GM23248 (cell line): ENCODE measurements at places on chromosomes 1 and 21.

GRCh38 chr1:117794073-117794472 lies 135.3 kb downstream of the GDAP2 start:
- DNase-seq: peak; percentile 70

DNA sequence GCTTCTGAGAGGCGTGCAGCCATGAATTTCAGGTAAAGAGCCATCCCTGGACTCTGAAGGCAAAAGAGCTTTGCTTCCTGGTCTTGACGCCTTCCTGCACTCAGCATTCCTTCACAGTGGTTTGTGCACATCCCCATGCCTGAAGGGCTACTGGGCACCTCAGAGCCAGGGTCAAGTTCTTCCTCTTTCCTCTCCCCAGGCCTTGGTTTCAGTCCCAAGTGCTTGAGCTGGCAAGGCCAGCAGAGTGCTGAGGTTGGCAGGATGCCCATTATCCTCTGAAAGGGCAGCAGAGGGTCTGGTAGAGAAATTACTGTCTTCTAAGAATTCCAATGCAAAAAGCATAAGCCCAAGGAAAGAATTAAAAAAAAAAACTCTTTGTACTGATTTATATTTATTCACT lies 1064.9 kb downstream of the TTLL7 start:
- no peak for DNase-seq

DNA sequence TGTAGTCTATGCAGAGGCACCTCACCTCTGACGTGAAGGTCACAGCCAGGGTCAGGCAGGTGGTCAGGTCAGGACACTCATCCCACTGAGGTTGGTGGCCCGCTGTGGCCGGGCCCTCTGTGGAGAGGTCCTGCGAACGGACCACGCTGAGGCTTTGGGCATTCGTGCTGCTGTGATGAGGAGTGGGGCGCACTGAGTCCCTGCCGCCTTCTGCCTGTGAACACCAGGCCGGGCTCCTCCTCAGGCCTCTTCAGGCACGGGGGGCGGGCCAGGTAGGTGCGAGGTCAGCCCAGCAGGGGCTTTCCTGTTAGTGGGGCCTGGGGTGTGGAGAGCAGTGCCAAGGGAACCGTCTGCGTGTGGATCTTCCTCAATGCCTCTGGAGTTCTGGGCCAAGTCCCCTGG lies 39.0 kb downstream of the COQ8A start:
- DNase-seq: no peak

GRCh38 chr1:38083541-38083940 lies 36.9 kb upstream of the POU3F1 start:
- no peak for DNase-seq

DNA sequence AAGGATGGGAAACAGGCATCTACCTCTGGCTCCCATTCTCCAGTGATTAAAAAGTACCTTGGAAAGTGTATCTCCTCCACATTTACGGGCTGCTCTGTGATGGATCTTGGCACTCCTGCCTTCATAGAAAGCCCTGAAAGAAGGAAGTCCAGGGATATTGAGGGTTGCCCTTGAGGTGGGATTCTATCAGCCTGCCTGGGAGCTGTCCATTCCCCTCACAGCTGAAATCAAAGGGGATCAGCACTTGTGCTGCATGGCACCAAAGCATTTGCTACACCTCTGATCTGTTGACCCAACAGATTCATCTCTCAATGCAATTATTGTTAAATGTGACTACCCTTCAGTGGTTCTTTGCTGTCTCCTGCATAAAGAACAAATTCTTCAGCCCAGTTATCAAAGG lies 442.0 kb upstream of the RUNX1 start:
- DNase-seq: no peak

- DNase-seq: no peak
Observed at GRCh38 chr1:25462732-25463131, 32.0 kb downstream of the MACO1 start.

DNA sequence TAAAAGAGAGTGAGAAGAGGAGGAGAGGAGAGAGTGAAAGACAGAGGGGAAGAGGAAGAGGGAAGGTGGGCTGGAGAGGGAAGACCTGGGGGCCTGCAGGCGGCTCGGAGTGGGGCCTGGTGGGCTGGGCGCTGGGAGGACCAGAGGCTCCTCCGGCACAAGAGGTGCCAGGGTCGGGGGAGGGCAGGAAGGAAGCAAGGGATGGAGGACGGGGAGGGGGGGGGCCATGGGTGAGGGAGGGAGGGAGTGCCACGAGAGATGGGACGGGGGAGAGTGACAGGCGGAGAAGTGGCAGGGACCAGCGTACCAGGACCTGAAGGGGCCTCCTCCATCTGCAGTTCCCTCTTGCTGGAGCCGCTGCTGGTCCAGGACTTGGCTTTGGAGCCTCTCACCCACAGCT lies 87.7 kb downstream of the CASZ1 start:
- DNase-seq: no peak

- DNase-seq: no peak
Observed at GRCh38 chr1:34974626-34975025, 10.5 kb downstream of the TMEM35B start.

DNA sequence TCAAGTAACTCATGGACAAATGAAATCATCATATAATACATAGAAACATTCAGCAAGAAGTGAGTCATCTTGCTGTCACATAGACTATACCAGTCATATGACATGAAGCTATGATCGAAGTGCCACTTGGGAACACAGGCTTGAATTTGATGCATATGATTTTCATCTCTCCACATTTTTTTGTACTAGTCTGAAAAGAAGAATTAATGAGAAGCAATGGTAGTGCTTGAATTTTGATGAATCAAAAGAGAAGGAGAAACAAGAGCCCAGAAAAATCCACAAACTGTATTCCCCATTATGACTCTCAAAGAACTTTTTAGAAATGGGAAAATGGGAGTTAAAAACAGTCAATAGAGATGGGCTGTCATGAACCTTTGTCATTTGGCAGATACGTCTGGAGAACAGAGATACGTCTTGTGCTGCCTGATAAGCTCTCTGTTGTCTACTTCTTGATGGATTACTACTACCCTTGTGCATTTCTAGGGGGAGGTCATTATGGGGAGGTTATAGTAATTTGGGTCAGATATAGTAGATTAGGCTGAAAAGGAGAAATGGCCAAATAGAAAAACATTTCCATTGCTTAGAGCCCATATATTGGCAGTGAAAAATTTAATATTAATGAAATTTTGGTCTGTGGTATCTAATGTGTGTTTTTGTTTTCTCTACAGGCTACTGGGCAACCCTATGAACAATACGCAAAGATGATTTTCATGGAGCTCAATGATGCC lies 8.0 kb upstream of the LEPR start:
- peak; percentile 29 for DNase-seq

GRCh38 chr1:200265104-200265503 lies 144.7 kb downstream of the ZNF281 start:
- no peak for DNase-seq

DNA sequence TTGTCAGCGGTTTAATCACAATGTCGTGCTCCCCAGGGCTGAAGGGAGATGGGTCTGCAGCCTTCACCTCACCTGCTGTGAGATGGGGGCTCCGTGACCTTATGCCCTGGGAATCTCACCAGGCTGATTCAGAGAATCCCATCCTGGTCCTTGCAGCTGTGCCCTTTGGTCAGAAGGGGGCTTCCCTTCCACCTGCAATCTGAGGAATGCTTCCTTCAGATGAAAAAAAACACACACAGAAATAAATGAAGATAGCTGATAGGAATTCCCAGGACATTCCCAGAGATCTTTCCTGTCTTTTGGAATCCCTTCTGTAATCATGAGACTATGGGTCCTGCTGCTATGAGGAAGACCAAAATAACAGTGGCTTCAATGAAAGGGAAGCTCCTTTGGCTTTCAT lies 127.0 kb upstream of the VAMP3 start:
- no peak for DNase-seq

GRCh38 chr1:110425612-110426152 lies 18.2 kb upstream of the LAMTOR5 start:
- peak; percentile 12 for DNase-seq

DNA sequence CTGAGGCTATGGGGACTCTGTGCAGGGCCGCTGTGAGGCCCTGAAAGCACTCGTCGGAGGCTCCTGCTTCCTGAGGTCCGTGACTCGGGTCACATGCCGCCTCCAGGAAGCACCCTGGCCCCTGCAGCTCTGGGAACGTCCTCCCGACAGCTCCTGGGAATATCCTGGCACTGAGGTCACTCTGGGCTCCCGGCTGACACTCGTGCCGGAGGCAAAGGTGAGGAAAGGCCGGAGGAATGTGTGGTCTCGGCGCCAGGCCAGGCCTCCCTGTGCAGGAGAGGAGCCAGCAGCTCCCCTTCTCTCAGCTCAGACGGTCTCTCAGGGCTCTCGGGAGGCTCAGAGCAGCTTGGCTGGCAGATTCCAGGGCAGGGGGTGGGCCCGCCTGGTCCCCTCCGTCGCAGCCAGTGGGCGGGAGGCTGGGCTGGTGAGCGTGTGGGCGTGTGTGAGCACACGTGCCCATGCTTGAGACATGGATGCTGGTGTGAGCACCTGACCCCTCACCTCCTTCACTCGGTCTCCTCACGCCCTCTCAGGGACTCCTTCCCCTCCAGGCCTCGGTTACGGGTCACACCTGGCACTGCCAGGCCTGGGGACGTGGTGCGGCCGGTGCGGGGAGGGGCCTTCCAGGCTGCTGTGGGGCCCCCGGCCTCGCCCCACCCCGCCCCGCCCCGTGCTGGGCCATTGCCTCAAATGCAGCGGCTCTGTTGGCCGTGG lies 5.5 kb upstream of the RNF223 start:
- peak; percentile 93 for DNase-seq

DNA sequence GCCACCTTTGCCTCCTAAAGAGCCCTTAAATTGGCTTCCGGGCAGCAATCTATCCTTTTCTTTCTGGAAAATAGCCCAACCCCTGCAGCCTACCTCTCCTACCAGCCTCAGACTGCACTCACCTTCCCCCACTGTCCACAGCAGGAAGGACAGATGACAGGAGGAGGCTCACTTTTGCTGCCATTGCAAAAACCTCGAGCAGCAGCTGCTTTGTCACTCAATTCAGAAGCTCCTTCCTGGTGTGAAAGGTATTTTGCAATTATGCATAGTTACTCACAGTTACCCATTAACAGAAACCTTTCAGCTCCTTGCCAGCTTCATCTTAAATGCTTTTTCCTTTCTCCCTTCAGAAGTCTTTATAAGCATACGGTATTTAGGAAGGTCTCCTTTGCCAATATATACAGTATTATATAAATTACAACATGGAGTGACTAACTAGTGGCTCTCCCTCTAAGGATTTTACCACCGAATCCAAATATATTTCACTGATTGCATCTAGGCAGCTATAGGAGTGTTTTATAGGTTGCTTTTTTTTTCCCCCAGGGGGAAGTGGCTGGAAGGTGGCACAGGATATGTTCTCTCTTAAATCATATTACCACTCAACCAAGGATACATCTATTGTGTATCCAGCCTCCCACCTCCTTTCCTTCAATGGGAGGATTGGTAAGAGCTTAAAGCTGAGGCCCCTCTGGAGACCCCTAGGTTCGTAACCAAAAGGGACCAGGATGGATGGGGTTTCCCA lies 142.1 kb upstream of the IPO9 start:
- DNase-seq: peak; percentile 30

DNA sequence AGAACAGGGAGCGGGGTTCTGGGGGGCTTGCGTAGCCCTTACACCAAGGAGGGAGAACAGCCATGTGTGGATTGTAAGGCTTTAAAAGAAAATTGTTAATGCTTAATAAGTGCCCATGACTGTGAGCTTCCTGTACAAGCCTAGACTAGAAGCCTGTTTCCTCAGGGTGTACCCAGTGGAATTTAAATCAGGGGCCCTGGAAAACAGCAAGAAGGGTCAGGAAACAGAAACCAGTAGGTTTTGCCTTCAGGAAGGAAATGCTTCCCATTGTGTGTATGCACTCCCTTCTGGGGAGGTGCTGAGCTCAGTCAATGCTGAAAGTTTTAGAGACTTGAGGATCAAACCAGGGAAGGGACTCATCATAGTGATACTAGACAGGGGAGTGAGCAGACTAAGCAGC lies 12.7 kb downstream of the UTP11 start:
- no peak for DNase-seq

- peak; percentile 67 for DNase-seq
Observed at GRCh38 chr1:186009039-186009737, 275.0 kb downstream of the HMCN1 start.

GRCh38 chr1:170593173-170594011 lies 61.4 kb downstream of the GORAB start:
- peak; percentile 68 for DNase-seq

DNA sequence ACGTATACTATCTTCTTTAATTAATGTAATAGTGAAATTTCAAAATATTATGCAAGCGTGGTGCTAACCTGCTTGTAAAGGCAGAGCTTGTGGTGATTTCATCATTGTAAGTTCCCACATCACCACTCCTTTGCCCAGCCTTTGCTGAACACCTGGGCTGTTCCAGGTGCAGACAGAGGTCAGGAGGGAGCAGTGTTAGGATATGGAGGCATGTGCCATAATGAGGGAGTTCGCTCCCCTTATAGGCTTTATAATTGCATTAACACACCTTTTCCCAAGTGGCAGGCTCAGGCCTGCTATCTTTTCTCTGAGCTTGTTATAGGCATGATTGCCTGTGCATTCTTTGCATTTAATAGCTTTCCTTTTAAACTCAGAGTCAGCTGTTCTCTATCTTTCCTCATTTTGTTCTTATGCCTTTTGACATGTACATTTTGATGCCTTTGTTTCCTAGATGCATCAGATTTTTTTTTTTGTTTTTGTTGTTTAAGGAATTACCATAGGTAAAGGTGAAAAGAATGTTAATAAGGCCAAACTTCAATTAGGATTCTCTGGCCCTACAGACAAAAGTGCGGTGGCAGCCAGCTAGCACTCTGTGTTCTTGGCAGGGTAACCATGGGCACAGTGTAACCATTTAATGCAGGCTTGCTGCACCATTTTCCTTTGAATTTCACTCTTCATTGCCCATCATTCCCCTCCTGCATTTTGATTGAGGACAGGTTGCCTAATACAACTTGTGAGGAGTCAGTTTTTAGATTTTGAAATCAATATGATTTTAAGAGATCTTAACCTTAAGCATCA lies 12.6 kb downstream of the NPL start:
- DNase-seq: no peak

DNA sequence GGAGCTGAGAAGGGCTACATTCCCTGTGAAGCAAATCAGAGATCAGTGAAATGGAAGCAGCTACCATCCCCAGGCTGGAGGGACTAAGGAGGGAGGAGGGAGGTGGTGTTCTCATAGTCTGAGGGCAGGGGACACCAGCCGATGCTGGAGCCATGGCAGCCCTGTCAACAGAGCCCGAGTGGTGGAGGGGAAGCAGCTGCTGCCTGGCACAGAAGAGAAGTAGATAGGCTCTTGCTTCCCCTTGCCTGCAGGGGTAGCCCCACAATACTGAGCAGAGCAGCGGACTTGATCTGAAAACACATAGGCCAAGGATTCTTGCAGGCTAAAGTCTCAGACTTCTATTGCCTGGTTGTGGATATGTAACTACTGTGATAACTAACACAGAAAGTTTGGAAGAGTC lies 255.1 kb downstream of the FGGY start:
- DNase-seq: no peak
